ENCODE measurements at places on chromosomes 2 and 18. TPM values are rescaled to one million over a fixed set of nuclear protein-coding genes. Genes with fewer than 3 reads are reported as not detected.

The PPIL3 gene
- total RNA-seq: 49.1 TPM

The APOB gene
- under 0.01 TPM for total RNA-seq

The MLPH gene
- total RNA-seq: 10.3 TPM

The SP140 gene
- 1.7 TPM for total RNA-seq

The CRYGD gene
- total RNA-seq: not detected

The SRD5A2 gene
- total RNA-seq: 0.10 TPM

The SERTAD2 gene
- total RNA-seq: 15.6 TPM

The LRRC30 gene
- 2.7 TPM for total RNA-seq

The SLC19A3 gene
- total RNA-seq: 5.3 TPM

The ZNF513 gene
- total RNA-seq: 9.4 TPM

The LINC00305 gene
- total RNA-seq: not detected

The SLC5A7 gene
- 0.51 TPM for total RNA-seq

GRCh38 chr18:62732617-62733016 is 17.3 kb downstream of the PHLPP1 start:
- DNase-seq: no peak

DNA sequence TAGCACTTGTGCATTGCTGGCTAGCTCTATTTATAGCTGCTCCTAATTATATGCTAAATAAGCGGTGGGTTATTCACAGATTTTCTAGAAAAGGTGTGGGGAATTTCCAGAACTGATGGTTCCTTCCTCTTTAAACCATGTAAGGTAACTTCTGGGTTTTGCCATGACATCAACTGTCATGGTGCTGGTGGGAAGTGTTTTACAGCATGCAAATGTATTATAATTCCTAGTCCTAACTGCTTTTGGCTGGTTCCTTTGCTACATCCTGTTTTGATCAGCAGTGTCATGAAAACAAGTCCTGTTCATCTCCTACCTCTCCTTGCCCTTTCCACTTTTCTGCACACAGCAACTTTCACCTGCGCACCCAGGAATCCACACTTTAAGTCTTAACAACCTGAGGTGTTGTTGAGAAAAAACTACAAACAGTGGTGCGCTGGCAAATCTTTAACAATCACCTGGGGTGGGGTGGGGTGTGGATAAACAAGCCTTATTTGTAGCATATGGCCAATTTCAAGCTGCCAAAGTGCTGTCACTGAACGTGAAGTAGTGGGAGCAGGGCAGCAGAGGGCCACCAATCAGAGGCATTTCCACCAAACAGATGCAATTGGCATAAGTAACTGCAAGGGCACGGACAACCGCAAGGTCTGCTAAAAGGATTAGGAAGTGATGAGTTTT is 33.4 kb upstream of the SKOR2 start:
- DNase-seq: no peak

GRCh38 chr2:117983040-117983439 is 30.8 kb downstream of the CCDC93 start:
- DNase-seq: no peak

GRCh38 chr2:152036611-152037469 is 62.0 kb downstream of the CACNB4 start:
- DNase-seq: peak; percentile 93

DNA sequence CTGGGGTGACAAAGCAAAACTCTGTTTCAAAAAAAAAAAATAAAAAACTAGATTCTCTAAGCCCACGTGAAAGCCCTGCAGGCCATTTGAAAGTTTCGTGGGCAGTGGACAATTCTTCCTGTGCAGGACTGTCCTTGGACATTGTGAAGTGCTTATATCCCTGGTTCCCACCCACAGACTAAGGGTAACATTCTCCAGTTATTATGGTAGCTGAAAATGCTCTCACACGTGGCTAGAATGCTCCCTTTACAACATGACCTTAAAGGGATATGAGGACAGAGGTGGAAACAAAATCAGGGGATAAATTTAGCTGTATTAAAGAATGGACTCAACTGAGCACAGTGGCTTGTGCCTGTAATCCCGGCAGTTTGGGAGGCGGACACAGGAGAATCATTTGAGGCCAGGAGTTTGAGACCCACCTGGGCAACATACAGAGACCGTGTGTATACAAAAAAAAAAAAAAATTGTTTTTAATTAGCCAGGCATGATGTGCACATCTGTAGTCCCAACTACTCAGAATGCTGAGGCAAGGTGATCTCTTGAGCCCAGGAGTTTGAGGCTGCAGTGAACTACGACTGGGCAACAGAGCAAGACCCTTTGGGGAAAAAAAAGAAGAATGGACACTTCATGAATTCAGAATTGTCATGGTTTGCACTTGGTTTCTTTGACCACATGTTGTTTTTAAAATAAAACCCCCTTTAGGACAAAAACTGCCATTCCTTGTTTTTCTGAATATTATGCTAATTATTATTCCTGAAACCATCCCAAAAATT is 167.9 kb downstream of the MGAT5 start:
- DNase-seq: no peak

DNA sequence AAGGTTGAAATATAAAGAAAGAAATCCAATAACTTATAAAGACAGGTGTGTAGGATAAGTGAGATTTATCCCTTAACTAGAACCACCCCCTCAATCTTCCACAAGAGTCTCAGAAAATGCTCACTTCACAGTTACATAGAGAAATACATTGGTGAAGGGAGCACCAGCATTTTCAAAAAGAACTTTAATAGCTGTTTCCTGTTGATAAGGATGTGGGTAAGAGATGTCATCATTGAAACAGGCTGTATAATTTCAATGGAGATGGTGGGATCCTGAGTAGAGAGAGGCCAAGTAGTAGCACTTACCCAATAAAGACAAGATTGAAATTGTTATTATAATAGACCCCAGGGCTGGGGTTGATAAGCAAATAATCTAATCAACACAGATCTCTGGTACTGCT is 162.2 kb upstream of the TACR1 start:
- no peak for DNase-seq

DNA sequence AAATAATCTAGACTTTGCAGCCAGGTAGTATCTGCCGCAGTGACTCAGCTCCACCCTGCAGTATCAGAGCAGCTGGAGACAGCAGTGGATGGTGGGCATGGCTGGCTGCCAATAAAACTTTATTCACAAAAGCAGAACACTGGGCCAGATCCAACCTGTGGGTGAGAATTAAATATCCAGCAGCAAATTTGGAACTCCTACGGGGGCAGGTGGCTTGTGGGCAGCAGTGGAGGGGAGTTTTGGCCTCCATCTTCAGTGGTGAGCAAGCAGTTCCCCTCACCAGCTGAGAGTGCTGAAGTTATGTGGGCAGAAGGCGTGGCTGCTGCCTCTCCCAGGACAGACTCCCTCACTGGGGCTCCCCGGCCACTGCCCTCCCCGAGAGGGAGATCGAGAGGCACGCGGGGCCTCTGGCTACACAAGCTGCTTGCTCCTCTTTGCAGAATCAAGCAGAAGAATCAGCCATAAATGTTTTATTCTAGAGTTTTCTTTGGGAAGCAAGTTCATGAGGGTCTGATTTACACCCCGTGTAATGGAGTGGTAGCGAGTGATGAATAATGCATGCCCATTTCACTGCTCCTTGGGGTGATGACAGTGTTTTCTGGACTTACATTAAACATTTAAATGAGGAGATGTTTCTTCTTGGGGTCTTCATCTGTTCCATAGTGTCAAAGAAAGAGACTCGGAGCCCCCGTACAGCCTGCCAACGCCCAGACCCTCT is 204.3 kb downstream of the SEPTIN10 start:
- peak; percentile 32 for DNase-seq

GRCh38 chr2:135337071-135337470 is 193.9 kb downstream of the ZRANB3 start:
- no peak for DNase-seq

DNA sequence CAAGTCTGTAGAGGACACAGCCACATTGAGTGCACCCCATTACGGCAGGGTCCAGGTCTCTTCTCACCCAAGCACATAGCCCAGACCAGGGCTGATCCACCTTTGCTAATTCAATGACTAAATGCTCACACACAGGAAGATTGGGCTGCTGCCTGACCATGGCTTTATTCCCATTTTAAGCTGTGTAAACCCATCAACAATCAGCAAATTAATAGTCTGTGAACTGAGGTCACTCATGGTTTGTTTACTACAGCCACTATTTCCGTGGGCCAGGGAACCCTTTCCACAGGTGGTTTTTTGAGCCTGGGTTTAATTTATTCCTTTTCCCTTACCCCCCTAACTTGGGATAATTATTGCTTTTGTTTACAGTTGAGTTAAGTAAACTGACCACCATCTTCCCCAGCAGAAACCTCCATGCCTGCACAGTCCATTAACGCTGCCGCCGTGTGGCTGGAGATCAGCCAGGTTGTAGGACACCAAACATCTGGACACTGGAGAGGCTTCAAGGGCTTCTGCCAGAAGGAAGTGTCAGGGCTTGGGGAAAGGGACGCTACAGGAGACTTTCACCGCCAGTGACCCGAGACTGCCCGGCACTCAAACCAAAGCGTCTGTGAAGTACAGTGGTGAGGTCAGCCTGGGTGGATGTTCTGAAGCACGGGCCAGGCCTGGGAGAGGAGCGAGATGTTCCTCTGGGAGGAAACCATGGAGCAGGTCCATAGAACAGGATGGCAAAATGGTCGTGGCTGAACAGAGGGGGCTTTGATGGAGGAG is 282.9 kb downstream of the DYSF start:
- no peak for DNase-seq

DNA sequence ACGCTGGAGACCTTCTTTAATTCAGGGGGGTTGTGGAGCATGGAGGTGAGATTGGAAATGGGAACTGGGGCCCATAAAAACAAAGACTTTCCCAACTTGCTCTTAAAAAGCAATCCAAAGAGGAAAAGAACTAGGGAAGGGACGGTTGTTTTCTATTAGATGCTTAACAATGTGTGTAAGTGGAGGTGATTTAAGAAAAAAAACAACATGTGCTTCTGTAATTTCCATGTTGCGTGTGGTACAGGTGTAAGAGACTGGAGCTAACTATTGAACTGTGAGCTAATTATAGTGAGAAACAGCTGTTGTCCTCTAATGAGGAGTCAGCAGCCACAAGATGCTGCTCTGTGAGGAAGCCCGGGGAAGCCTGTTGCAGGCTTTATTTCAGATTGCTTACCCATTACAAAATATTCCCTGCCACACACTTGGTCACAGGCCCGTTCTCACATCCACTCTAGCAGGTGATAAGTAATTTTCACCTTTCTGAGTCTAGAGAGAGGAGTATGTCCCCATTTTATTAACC is 280.6 kb upstream of the PARD3B start:
- no peak for DNase-seq

DNA sequence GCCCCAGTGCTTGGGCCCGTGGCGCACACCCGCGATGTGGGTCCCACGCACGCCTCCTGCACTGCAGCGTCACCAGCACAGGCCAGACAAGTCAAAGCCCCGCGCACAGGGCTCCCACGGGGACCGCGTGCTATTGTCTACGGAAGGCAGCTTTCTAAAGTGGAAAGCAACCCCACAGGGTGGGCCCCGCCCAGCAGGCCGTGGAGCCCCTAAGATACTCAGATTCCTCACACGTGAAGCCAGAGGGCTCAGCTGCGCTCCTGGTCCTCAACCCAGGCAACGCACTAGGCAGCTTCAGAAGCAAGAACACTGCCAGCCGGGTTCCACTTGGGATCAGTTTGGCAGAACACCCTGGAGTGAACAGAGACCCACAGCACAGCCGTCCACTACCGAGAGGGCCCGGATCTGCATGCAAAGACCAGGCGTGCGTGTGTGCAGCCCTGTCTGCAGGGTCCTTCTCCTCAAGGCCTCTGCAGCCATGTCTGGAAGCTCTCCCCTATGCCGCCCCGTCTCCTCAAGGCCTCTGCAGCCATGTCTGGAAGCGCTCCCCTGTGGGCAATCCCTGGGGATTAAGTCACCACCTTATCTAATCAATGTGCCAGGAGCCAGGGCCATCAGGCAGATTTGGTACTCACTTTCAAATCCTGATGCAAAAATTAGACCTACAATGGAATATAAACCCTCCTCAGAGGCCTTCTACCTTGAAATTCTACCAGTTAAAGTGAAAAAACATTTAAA is 231.3 kb downstream of the HDAC4 start:
- DNase-seq: no peak

GRCh38 chr2:6780765-6781274 is 84.9 kb downstream of the CMPK2 start:
- peak; percentile 97 for DNase-seq

DNA sequence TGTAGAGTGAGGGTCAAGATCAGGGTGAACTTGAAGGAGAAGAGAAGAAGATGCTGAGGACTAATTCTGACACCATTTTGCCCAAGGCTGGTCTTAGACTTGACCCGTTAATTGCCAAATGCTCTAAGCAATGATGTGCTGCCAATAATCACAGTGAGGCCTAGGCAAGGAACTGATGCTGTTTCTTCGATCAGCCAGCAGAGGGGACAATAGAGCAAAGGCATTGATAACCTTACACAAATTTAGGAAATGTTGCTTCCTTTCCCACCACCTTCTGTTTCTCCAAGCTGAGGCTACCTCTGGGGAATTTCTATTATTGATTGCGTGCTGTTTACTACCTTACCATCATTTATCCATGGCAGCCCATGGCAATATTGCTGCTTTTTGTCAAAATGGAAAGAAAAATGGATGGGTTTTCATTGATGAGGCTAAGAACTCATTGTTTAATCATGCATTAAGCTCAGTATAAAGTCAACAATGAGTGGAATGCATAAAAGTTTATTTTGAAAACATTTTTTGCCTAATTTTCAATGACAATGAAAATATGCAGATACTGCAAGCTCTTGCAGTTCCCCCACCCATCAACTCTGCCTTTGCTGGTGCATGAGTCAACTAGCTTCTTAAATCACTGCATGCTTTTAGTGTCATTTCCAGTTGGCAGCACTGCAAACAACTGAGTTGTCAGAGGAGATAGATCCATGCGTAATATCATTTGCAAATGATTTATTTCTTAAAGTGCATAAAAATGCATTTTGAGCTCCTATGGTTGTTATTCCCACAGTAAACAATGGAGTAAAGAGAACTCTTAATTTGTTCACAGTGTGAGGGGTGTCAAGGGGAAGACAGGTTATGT is 116.4 kb upstream of the NYAP2 start:
- DNase-seq: peak; percentile 10

DNA sequence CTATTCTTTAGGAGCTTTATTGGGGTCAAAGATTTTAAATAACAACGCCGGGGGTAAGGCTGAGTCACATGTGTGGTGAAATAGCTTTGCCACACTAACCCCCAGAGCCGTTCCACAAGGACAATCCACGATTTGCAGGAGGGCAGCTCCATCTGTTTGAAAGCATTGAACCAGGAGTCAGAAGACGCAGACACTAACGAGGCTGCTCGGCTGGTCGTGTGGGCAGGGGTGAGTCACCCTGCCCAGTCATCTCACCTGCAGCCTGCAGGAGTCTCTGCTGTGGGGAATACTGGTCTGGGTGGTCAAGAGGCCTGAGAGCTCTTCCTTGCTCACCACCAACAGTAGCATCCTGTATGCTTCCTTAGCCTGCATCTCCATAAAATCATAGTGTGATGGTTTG is 149.2 kb upstream of the NCK2 start:
- no peak for DNase-seq

DNA sequence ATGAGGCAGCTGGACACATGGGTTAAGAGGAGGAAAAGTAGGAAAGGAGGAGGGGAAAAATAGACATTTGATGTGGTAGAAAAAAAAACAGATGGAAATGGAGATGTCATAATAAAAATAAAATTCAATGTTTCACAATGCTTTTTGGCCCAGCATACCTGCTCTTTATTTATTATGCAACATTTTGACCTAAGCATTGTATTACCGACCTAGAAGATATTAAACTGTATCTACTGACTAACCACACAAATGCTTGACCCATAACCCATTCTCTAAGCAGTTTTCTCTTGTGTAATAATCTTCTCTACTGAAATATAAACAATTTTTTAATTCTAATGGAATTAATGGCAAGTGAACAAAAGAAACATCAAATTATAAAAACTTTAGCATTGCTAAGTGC is 362.3 kb downstream of the FBXO15 start:
- DNase-seq: no peak
